ENCODE measurements at places on chromosomes 5 and 9.

DNA sequence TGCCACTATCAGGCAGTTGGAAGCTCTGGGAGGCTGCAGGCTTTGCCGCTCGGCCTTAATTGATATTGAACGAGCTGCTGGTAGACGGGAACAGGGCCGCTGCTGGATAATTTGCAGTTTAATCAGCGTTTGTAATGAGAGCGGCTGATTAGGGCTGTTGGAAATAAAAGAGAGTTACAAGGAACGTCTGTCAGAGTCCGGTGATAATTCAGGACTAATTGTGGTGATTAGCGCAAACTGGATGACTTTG lies 68.2 kb upstream of the TBCA start:
- DNase-seq = no peak

- no peak for DNase-seq
Observed at GRCh38 chr5:157271740-157272271, 5.9 kb downstream of the CYFIP2 start.

DNA sequence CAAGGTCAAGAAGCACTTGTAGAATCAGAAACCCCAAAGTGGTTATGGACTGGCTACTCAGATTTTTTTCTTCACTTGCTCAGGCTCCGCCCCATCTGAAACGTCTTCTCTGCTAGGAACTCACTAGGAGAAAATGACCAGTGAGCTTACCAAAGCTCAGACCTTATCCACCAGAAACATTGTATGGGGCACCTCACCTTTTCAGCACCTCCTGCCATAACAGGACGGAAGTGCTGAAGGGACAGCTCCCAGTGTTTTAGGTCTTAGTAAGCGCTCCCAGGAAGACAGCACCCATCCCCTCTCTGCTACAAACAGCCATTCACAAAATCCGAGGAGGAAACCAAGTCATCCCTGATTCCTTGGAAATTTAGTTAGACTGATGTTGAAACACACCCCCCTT lies 1.2 kb upstream of the GABRA1 start:
- no peak for DNase-seq

GRCh38 chr5:148443998-148444397 lies 60.2 kb downstream of the FBXO38 start:
- peak; percentile 76 for DNase-seq

- DNase-seq = no peak
Observed at GRCh38 chr5:87184605-87185004, 83.1 kb upstream of the RASA1 start.

- DNase-seq = peak; percentile 40
Observed at GRCh38 chr9:5886114-5886939, 4.4 kb upstream of the MLANA start.

Measured in tibial nerve (tissue), 4 donors.